ENCODE measurements at places on chromosomes 5 and 9.

DNA sequence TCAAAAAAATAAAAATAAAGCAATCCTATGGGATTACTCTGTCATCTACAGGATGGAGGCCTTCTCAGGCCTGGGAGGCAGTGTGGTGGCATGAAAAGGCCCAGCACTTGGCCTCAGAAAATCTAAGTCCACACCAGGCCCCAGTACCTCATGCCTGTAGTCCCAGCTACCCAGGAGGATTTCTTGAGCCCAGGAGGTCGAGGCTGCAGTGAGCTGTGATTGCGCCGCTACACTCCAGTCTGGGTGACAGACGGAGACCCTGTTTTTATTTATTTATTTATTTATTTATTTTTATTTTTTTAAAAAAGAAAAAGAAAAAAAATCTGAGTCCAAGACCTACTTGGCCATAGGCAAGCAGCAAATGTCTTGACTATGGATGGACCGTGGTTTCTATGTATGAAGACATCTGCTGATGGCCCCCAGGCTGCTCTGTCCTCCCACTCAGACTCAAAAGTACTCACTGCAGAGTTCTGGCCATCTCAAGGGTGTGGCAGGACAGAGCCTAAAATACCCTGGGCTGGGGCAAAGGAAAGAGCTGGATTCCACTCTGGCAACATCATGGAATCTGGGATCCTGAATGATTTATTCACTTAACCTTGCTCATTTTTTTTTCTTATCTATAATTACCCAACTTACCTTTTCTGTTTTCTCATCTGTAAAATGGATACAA is 55.0 kb downstream of the ARHGEF37 start:
- no peak for DNase-seq

- DNase-seq: no peak
Measured at GRCh38 chr5:1638658-1639400, 115.1 kb upstream of the LPCAT1 start.

DNA sequence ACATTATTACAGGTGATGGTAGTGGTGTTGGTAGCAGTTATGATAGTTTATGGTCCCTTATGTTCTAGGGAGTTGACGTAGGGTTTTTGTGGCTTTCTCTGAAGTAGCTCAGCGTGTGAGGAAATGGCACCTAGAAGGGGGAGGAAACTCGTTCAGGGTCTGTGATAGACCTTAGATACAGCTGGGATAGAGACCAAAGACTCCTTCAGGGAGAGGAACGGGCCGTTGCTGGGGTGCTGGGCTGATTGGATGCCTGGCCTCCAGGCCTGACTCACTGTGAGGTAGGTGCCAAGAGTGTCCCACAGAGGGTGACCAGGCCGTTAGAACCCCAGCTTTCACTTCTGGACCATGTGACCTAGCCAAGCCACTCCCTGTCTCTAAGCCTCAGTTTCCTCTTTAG is 96.6 kb downstream of the DAB2IP start:
- DNase-seq: no peak

DNA sequence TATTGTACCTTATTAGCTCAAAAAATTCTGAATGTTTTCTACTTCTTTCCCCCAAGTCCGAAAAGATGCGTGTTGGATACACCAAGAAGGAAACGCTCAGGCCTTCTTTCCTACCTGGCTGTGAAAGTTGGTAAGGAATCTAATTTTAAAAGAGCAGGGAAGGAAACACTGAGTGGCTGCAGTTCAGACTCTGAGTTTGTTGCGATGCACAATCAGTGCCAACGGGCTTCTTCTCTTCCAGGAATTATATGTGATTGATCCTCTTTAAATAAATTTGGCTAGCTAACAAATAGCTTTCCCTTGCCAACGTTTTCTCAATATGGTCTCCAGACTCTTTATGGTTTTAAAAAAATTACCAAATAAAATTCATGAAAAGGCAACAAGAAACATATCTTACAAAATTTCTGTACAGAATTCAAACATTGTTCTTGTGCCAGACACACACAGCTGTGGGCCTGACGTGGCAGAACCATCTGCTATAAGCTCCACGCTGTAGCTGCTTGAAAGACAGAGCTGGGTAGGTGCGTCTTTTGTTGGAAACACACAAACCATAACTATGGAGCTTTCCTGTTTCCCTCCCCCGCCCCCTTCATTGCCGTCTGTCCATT is 493.1 kb downstream of the ZNF608 start:
- no peak for DNase-seq

DNA sequence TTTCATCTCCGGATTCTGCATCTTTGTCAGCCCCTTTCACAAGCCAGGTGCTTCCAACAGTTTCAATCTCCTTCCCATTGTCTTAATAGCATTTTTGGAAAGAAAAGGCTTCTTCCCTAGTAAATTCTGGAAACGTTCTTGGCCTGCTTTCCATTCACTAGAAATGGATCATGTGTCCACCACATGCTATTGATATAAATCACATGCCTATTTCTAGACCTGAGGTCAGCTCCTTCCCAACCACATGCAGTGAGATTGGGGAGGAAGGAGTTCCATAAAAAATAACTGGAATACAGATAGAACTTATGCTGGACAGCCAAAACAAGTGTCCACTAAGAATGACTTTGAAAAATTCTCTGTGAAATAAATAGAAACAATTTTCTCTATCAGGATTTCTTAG is 181.6 kb upstream of the TMEM161B start:
- no peak for DNase-seq

- DNase-seq: no peak
Measured at GRCh38 chr5:92580814-92581213, 1000.2 kb downstream of the NR2F1-AS1 start.

- DNase-seq: no peak
Measured at GRCh38 chr9:70563431-70564204, 149.2 kb upstream of the KLF9 start.

DNA sequence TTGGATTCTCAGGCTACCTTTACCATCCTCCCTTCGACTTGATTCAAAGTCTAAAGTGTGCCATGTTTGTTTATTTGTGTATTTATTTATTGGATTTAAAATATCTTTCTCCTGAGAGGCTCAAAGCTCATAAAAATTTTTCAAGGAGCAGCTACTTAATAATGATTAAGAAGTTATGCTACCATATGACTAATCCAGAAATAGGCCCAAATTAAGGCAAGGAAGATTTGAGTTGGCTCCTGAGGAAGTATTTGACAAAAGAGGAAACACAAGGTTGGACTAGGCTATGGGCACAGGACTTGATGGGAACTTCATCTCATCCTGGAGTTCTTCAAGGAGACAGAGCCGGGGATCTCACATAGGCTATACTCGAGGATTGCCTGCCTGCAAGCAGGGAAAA is 22.4 kb upstream of the PPP2CA start:
- no peak for DNase-seq

- no peak for DNase-seq
Measured at GRCh38 chr5:116738615-116739261, 164.1 kb upstream of the SEMA6A start.

DNA sequence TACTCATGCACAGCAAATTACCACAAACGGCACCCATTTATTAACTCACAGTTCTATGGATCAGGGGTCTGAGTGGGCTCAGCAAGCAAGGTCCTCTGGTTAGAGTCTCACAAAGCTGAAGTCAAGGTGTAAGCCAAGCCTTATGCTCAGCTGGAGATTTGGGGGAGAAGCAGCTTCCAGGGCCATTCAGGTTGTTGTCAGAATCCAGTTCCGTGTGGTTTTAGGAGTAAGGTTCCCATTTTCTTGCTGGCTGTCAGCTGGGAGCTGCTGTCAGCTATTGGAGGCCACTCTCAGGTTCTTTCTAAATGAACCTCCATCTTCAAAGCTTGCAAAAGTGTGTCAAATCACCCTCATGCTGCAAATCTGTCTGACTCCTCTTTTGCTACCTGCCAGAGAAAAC is 17.7 kb downstream of the FCN2 start:
- no peak for DNase-seq

DNA sequence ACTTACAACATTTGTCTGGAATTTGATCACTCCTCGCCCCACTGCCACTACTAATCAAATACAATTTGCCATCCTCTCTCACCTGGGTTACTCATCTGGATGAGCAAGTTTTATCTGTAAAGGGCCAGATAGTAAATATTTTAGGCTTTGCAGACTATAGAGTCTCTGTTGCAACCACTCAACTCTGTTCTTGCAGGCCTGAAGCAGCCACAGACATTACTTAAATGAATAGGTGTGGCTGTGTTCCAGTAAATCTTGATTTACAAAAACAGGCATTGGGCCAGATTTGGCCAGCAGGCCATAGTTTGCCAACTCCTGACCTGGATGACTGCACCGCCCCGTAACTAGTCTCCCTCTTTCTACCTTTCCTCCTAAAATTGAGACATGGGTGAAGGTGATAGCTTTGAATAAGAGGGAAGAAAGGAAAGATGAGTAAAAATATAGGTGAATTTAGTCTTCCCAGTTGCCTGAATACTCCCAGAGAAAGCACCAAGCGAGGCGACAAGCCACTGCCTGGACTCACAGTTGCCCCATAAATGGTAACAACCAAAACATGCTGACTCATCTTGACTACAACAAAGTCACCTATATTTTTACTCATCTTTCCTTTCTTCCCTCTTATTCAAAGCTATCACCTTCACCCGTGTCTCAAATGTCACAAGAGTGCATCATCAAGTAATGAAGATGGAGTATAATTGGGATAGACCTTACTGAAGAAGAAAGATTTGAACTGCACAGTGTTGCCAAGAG is 32.5 kb upstream of the SCAMP1 start:
- DNase-seq: no peak

- DNase-seq: no peak
Measured at GRCh38 chr5:56429110-56429561, 196.0 kb upstream of the ANKRD55 start.

GRCh38 chr9:105328872-105329718 is 84.6 kb downstream of the SLC44A1 start:
- DNase-seq: no peak
